ENCODE measurements at places on chromosomes 6 and 20.

DNA sequence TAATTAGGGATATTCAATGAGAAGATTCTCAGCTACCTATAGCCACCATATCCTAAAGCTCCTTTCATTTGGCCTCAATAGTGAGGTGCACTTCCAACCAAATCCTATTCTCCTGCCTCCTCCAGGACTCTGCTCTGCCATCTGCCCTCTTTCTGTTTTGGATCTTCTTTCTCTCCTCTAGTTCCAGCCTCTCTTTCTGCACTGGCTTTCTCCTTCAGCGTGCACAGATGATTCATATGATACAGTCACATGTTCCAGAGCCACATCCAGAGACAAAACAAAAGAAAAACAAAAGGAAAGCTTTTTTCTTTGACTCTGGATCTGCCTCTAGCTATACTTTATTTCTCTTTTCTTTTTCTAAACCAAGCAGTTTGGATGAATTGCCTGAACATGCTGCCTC, 531.9 kb upstream of the MAN1A1 start:
- no peak for DNase-seq

DNA sequence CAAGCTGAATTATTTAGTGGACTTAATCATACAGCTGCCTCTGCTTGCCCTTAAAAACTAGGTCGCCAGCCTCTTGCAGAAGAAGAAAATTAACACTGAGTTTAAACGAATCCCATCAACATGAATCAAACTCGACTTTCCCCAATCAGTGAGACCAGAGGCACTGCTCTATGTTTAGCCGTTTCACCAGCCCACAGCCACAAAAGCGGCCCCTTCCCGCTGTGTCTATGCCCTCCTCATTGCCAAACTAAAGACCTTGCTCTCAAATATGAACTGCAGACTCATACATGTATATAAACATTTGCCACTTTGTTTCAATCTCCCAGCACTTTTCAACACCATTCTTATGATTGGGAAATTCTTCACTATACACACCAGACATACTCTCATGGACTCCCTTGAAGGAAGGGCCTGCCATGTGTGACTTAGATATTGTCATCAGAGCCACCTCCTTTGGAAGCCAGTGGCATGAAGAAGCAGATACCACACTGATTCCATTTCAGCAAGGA, 105.8 kb upstream of the ADGRF1 start:
- no peak for DNase-seq

DNA sequence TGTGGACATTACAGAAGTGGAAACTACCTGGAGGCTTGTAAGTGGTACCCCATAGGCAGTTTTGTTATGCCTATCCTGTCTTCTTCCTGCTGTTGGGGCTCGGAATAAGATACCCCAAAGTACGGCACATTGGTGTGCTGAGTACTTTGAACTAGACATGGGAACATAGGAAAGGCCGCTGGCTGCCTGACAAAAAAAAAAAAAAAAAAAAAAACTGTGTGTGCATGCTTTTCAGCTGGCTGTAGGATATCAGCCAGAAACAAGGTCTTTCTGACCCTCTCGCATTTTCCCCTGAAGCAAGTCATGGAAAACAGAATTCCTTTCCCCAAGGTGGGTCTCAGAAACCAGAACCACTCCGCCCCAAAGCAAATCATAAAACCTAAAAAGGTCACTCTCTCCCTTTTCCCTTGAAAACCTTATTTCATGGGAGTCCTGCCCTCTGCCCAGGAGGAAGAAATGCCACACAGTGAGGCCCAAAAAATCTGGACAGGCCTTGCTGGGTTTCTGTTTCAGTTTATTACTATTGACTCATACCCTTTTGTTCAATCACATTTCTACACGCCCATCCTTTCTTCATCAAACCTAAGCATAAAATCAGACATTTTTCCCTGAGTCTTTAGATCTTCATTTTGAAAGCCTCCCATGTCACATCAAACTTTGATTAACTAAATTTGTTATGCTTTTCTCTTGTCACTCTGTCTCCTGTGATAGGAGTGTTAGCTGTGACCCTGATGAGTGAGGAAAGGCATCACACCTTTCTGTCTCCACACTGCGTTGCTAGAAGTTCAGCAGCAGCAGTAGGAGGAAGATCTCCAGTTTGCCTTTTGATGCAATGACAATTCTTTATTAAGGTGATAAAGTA, 17.2 kb downstream of the SLC2A12 start:
- DNase-seq, result no peak

- DNase-seq, result no peak
Observed at GRCh38 chr6:343960-344815, 47.4 kb upstream of the IRF4 start.

- DNase-seq, result no peak
Observed at GRCh38 chr6:137919502-137919823, 52.4 kb downstream of the TNFAIP3 start.

DNA sequence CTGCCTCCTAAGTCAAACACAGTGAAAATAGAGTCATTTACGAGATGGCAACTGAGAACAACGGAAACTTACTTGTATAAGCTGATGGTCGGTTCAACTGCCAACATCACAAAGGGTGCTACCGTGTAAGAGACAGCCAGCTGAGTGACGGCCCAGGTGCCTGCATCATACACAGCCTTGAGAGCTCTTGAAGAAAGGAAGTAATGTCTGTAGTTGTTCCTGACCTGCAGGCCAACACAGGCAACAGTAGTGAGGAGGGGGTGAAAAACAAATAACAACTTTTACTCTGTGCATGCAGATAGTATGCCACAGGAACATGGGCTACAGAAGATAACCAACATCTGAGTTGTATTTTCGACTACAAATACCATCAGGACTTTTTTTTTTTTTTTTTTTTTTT, 102.7 kb downstream of the MBOAT1 start:
- DNase-seq, result no peak

- no peak for DNase-seq
Observed at GRCh38 chr20:39983655-39984054, 705.4 kb downstream of the MAFB start.

Measured in OCI-LY7 (cell line).